NCI-H1436 (cell line): ENCODE measurements at places on chromosomes 7 and 10.
A peak's percentile ranks its signal among the peaks of the same experiment; 100 is the strongest.

DNA sequence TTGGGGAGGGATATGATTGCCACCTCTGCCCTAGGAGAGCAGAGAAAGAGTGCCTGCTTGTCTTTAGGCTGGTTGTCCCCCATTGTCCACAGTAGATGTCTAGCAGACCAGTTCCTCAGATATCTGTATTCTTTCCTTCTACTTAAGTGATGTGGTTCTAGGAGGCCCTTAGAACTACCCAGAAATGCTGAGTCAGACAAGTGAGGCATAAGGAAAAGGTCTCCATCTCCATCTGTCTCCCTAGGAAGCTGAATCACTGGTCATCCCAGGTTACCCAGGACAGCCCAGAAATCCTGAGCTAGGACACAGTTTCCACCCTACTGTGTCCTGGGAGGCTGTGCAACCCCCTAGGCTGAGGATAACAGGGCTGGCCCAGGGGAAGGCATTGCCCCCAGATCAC lies 93.4 kb upstream of the INHBA start:
- DNase-seq: no peak

GRCh38 chr7:125516194-125516593 lies 586.6 kb upstream of the POT1 start:
- DNase-seq: peak; percentile 36

- DNase-seq: no peak
These were observed 34.8 kb downstream of the HTR5A start for GRCh38 chr7:155104913-155105312.

DNA sequence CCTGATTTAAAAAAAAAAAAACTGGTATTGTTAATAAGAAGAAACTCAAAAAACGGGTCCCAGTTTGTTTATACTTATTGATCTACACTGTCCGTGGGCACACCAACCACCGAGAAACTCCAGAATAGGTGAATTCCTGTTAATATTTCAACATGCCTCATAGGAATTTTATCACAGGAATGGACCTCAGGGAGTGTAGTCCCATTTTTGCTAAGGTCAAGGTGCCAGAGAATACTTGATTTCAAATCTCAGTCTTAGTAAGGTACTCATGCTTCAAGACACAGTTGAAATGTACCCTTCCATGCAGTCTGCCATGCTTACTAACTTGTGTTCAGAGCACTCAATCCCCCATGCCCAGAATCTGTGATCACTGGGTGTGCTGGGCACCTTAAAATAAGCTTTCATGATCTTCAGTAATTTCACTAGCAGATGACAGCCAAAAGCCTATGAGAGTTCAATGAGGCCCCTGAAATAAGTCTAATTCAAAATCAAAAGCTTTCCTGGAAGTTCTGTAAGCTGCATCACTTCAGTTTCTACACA lies 385.7 kb downstream of the TNS3 start:
- no peak for DNase-seq

- no peak for DNase-seq
These were observed 15.4 kb upstream of the GIMAP8 start for GRCh38 chr7:150435047-150435389.

GRCh38 chr10:116171505-116171904 lies 101.5 kb downstream of the GFRA1 start:
- no peak for DNase-seq

- no peak for DNase-seq
These were observed 41.9 kb downstream of the PTPRE start for GRCh38 chr10:127948791-127949190.

GRCh38 chr7:46215987-46216567 lies 295.0 kb upstream of the IGFBP3 start:
- peak; percentile 1 for DNase-seq

DNA sequence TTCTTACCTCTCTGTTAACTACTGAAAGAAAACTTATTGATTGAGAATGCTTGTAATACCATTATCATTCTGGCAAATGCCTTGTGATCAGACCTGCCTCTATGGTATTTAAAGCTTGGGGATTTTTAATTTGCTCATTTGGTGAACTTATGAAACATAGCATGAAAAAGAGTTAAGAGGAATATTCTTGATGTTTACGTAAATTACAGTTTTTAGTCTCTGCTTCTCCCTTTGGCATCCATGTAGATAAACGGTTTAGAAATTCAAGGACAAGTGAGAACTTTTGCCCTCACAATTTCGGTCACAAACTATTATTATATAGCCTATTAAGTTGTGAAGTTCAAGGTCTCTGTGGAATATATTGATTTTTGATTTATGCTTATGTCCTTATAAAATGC lies 11.2 kb upstream of the CELF2 start:
- no peak for DNase-seq

- no peak for DNase-seq
These were observed 612.4 kb upstream of the C7orf33 start for GRCh38 chr7:147978201-147978600.

GRCh38 chr10:92627845-92628480 lies 35.0 kb downstream of the KIF11 start:
- DNase-seq: no peak

GRCh38 chr7:4871930-4872675 lies 10.3 kb upstream of the PAPOLB start:
- no peak for DNase-seq

- no peak for DNase-seq
These were observed 88.5 kb downstream of the ADCY1 start for GRCh38 chr7:45662540-45663166.

DNA sequence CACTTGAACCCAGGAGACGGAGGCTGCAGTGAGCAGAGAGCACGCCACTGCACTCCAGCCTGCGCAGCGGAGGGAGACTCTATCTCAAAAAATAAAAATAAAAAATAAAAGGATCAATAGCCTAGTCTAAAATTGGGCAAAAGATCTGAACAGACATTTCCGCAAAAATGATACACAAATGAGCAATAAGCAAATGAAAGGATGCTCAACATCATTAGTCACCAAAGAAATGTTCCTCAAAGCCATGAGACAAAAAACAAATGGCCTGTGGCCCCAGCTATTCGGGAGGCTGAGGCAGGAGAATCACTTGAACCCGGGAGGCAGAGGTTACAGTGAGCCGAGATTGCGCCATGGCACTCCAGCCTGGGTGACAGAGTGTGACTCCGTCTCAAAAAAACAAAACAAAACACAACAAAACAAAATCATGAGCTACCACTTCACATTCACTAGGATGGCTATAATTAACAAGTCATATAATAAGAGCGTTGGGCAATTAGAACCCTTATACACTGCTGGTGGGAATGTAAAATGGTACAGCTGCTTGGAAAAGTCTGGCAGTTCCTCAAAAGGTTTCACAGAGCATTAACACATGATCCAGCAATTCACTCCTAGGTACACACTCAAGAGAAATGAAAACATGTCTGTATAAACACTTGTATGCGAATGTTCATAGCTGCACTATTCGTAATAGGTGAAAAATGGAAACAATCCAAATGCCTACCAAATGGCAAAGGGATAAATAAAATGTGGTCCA lies 3.1 kb downstream of the DAGLB start:
- DNase-seq: no peak

DNA sequence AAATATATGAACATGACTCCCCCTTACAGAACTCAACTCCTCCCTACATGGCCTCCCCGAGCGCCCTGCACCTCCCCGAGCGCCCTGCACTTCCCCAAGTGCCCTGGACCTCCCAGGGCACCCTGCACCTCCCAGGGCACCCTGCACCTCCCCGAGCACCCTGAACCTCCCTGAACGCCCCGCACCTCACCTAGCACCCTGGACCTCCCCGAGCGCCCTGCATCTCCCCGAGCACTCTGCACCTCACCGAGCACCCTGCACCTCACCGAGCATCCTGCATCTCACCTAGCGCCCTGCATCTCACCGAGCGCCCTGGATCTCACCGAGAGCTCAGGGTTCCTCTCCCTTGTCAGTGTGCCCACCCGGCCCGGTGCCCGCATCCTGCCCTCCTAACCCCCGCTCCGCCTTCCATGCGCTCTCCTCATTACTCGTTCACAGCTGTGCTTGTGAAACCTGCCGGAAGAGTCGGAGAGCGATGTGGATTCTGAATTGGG lies 134.3 kb downstream of the ACTR3B start:
- no peak for DNase-seq

DNA sequence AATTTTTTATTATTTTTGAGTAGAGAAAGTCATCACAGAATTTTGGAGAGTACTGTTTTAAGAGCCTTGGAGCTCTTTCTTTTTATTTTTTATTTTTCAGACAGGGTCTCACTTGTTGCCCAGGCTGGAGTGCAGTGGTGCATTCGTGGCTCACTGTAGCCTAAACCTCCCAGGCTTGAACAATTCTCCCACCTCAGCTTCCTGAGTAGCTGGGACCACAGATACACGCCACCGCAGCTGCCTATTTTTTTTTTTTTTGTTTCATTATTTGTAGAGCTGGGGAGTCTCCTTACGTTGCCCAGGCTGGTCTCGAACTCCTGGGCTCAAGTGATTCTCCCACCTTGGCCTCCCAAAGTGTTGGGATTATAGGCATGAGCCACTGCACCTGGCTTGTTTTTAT lies 10.6 kb downstream of the CPA4 start:
- DNase-seq: no peak

DNA sequence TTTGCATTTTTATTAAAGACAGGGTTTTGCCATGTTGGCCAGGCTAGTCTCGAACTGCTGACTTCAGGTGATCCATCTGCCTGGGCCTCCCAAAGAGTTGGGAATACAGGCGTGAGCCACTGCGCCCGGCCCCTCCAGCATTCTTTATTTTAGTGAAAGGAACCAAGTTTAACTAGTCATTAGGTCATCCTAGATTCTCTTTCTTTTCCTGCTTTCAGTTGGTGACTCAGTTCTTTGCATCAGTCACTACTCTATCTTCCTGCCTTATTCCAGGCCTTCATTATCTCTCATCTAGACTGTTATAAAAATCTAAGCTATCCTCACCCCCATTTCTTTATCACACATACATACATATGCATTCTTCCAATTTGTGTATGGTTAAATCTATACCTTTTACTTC lies 63.7 kb downstream of the PRSS58 start:
- no peak for DNase-seq

DNA sequence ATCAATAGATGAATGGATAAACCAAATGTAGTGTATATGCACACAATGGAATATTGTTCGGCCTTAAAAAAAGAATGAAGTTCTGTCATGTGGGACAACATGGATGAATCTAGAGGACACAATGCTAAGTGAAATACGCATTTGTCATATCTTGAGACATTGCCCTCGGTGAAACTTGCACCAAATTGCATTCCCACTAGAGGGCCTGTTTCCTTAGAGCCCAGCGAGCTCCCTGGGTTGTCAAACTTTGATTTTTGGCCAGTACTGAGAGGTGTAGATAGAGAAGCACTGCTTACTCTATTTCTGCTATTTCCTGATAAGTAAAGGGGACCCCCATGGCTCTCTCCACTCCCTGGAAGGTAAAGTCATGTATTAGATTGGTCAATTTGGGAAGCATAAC lies 157.1 kb downstream of the GPAM start:
- DNase-seq: no peak

DNA sequence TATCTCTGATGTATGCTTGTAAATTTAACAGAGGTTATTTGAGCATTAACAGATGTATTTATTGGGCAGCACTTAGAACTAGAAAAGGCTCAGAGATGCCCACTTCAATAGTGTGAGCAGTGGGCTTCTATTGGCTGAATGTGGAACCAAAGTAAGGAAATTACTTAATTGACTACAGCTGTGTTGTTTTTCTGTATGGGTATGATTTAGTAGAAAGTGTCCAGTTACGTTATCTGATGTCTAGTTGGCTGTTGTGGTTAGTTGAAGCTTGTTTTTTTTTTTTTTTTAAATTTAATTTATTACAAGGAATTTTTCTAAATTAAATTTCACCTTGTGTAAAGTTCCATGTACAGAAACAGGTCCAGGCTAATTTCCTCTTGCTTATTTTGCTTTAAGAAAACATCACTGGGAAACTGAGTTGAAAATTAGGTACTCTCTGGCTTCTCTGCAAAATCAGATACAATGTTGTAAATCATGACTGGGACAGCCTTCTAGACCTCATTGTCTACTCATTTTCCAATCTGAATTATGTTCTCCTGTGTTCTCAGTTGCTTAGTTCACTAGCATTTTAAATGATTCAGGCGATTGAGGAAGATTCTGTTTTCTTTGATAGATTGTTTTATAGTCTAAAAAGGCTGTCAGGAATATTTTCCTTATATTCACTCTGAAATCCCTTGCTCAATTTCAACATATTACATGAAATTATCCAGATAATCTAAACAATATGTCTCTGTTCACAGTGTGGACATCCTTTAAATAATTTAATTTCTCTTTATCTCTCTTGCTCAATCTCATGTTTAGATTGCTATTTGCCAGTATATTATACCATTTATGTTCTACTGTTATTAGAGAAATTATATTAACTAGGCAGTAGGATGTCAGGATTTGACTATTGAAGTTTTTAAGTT lies 53.0 kb downstream of the PHF14 start:
- no peak for DNase-seq

GRCh38 chr10:86261470-86261869 lies 105.1 kb downstream of the GRID1 start:
- DNase-seq: no peak

DNA sequence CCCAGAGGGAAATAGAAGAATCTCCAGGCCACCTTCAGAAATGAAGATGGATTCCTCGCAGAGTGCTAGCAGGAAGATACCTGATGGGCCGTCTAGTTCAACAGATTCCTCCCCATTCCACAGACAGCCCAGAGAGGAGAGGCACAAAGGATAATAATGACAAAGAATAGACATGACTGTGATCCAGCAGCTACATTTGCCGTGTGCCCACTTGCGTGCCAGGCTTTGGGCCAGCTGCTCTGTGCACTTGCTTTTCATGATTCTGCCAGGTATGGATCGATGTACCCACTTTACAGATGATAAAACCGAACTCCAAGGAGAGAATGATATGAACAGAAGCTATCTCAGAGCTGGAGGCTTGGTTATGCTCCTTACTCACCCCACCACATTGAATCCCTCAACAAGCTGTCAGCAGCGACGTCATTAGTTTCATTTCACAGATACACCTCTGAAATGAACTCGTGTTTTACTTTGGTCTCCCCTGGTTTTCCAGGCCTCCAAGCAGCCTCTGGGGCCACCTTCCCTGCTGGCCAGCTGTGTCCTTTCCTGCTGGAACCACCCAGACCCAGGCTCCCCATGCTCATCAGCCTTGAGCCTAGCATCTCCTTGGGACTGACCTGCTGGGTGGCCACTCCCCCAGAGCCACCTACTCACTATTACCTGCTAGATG lies 11.9 kb upstream of the WDFY4 start:
- no peak for DNase-seq

- no peak for DNase-seq
These were observed 249.4 kb downstream of the COBL start for GRCh38 chr7:51067258-51067657.

- no peak for DNase-seq
These were observed 139.5 kb upstream of the STK17A start for GRCh38 chr7:43443381-43443780.
